ENCODE measurements at places on chromosomes 1 and 21.

DNA sequence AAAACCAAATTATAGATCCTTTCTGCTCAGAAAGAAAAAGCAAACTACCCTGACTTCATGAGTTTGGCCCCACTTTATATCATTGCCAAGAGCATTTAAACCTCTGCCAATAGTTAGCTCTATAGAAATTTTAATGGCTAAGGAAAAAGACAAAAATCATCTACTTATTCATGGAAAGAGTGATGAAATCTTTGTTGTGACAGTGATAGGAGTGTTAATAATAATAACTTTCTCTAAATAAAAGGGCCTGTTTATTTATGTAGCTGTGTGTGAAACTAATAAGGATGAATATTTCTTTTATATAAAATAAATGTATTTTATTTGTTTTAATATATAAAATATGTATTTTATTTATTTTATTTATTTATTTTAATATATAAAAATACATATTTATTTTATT is 6.4 kb downstream of the CHODL start:
- DNase-seq, result no peak

- no peak for DNase-seq
Measured at GRCh38 chr1:244815600-244816099, 19.8 kb upstream of the COX20 start.

DNA sequence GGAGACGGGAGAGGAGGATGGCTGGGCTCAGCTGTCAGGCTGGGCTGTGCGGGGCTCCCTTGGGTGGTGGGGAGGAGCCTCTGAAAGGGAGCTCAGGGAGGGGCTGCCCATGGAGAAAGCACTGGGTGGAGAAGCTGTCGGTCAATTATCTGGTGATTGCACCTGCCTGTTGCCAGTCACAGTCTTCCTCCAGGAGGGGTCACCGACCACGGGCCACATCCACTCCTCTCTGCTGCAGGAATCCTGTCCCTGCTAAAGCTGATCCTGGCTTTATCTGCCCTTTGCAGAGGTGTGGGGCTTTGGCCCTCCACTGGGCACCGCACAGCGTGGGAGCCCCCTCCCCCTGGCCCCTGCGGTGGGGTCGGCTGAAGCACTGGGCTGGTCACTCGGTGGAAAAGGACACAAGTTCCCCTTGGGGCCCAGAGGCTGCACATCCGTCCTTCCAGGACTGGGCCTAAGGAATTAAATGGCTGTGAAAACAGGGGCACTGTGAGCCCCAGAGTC is 21.8 kb upstream of the COL18A1 start:
- no peak for DNase-seq

- no peak for DNase-seq
Measured at GRCh38 chr1:231803353-231803752, 176.8 kb downstream of the DISC1 start.

DNA sequence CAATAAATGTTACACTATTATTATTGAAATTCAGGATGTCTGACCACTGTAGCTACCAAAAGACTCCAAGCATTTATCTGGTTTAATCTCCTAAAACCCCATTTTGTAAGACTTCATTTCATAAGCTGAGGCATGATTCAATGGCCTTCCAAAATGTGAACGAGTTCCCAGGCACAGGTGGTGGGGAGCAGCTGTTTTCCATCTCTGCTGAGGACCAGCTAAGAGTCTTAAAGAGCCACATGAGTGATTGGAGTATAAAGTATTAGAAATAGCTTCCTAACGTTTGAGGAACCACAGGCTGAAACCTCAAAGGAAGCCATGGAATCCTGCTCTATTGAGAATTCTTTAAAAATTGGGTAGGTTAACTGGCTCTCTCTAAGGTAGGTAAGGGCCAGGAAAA is 44.9 kb downstream of the SEC16B start:
- no peak for DNase-seq

DNA sequence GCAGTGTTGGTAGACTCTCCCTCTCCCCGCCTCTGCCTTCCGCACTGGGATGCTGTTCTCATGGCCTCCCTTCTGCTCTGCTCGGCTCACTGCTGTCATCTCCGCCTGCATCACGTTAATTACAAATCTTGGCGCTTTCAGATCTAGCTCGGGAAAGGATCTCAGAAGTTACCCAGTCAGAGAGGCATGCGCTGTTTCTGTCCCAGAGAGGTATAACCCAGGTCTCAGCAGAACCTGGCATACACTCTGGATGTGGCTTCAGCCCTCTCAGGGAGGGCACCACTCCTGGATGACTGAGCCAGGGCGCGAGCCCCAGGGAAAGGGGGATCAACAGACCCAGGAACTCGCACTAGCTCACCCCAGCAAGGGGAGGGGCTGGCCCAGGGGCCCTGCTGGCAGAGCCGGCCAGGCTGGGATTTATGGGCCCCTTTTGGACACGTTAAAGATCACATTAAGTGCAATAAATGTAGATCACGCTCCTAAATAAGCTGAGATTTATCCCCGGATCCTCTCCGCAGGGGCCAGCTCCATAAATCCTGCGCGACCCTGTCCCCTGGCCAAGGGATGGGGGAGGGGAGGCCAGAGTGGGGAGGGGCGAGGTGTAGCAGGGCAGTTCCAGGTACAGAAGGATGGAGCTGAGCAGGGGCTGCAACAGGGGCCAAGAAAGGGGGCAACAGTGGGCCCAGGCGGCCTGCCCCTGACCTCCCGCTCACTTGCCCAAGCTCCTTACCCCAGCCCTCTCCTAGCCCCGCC is 101.3 kb upstream of the ZBTB40 start:
- no peak for DNase-seq

GRCh38 chr1:35923791-35924221 is 7.1 kb upstream of the AGO3 start:
- DNase-seq, result no peak

GRCh38 chr1:182388392-182389134 is 3.0 kb downstream of the GLUL start:
- DNase-seq, result no peak
